Gastroesophageal sphincter (tissue), 4 donors: ENCODE measurements at places on chromosomes 4 and X. TPM values are rescaled to one million over a fixed set of nuclear protein-coding genes. Genes with fewer than 3 reads are reported as not detected.

AKAP14 gene
- total RNA-seq = not detected

CHRDL1 gene
- total RNA-seq = 154 TPM

DMRTC1B gene
- not detected for total RNA-seq

DNA sequence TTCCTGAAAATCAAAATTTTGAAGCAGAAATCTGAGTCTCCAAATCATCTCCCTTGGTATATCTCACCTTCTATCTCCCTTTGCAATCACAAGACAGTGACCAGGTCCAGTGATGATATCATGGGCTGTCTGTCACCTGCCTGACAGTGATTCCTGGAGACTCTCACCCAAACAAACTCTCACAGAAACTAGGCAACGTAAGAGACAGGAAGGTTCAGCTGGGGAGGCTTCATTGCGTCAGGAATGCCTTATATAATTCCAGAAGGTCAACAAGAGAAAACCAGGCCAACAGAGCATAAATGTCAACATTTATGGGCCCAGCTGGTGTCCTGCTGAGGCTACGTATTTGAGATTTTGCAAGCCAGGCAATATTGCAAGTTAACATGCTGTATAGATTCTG, 412.7 kb downstream of the KCNIP4 start:
- ATAC-seq = no peak
- H3K4me3 ChIP-seq = no peak overlapping the region
- no peaks in the 10 kb centered on the region for H3K27me3 ChIP-seq
- H3K36me3 ChIP-seq = no peaks in the 10 kb centered on the region
- H3K4me1 ChIP-seq = no peaks in the 10 kb centered on the region
- H3K27ac ChIP-seq = no peak overlapping the region

- no peaks in the 10 kb centered on the region for H3K36me3 ChIP-seq
- no peak overlapping the region for H3K4me3 ChIP-seq
- no peaks in the 10 kb centered on the region for H3K27me3 ChIP-seq
These were observed 71.3 kb upstream of the DYNLT3 start for GRCh38 chrX:37918703-37919102.

DSPP gene
- total RNA-seq = not detected

PAGE1 gene
- total RNA-seq = not detected

GRCh38 chr4:133559987-133560386, 410.9 kb downstream of the PCDH10 start:
- H3K27ac ChIP-seq = no peak overlapping the region
- H3K4me1 ChIP-seq = no peaks in the 10 kb centered on the region
- H3K36me3 ChIP-seq = no peaks in the 10 kb centered on the region
- no peak for ATAC-seq

DNA sequence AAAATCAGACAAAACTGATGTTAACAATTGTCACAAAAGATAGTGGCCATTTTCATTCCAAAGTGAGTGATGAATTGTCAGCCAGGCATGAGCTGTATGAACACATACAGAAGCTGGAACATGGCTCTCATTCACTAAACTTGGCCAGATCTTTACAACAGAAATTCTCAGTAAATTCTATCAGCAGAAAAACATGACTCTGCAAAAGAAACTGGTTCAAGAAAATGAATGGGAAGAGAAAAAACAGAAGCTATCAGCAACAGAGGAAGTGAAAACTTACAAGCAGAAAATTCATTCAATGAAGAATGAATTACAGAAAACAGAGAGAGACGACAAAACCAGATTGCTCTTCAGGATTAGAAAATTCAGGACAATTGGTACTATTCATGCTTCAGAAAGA, 249.6 kb downstream of the COL25A1 start:
- H3K27ac ChIP-seq = no peak overlapping the region
- no peak overlapping the region for H3K4me3 ChIP-seq

GRCh38 chr4:108433832-108434231, 186.5 kb upstream of the RPL34 start:
- no peak overlapping the region for H3K27ac ChIP-seq
- no peak overlapping the region for H3K4me3 ChIP-seq
- ATAC-seq = no peak
- no peaks in the 10 kb centered on the region for H3K27me3 ChIP-seq

DNA sequence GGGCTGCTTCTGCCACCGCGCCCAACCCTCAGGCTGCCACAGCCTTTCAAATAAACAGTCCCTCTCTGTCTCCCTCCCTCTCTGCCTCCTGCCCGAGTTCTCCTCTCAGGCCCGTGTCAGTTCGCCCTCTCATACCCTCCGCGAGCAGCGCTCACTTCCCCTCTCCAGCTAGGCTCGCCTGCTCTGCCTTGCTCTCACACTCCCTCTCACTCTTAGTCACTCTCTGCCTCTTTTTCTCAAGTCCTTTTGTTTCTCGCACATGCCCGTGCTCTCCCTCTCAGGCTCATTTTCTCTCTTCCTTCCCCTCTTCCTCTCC, 3.2 kb downstream of the EFNB1 start:
- H3K27ac ChIP-seq = no peak overlapping the region
- H3K27me3 ChIP-seq = no peaks in the 10 kb centered on the region
- no peaks in the 10 kb centered on the region for H3K36me3 ChIP-seq
- ATAC-seq = no peak
- H3K4me3 ChIP-seq = peak overlapping the region; percentile 94
- H3K4me1 ChIP-seq = peaks cover 10% of the 10 kb centered on the region

SRPX2 gene
- total RNA-seq = 52.1 TPM

NEUROG2 gene
- not detected for total RNA-seq

DNA sequence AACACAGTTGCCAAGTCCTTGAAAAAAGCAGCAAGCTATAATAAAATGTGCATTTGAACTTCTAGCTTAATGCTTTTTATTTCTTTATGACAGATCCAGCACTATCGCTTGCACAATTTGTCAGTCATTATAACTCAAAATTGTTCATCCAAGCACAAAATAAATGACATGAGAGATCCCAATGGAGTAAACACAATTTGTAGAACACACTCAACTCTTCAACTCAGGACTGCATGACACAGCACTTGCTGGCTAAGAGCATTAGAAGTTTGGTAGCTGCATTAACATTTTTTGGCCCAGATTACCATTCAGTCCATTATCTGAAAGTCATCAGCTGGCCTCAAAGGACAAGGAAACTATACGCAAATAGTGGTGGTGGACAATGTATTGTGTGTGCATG, 530.1 kb downstream of the INPP4B start:
- ATAC-seq = no peak
- H3K27me3 ChIP-seq = no peaks in the 10 kb centered on the region
- no peak overlapping the region for H3K4me3 ChIP-seq
- H3K36me3 ChIP-seq = no peaks in the 10 kb centered on the region
- H3K27ac ChIP-seq = no peak overlapping the region

DNA sequence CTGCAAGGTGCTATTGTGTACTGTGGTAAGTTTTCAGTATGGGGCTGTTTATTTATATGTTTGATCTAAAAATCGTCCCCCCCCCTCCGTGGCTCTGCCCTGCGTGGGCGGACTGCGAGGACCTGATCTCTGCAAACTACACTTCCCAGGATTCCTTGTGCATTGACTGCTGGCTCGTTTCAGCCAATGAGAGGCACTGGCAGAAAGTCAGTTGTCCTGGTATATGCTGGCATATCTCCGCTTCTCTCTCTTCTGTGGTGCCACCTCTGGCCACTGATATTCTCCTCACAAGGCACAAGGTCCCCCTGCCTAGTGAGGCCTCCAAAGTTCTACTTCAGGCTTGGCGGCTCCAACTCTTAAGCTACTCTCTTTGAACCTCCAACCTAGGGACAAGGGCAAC, 168.8 kb upstream of the ZFP42 start:
- no peak overlapping the region for H3K4me3 ChIP-seq
- H3K4me1 ChIP-seq = no peaks in the 10 kb centered on the region
- H3K27me3 ChIP-seq = no peaks in the 10 kb centered on the region
- no peak overlapping the region for H3K27ac ChIP-seq

PNMA5 gene
- total RNA-seq = not detected
